Stimulated activated CD8-positive, alpha-beta memory T cell treated with anti-CD3 and anti-CD28 coated beads, Interleukin-7, amount 100 ng/mL, for 1 hour (primary cell): ENCODE measurements at places on chromosomes 13 and 19.

DNA sequence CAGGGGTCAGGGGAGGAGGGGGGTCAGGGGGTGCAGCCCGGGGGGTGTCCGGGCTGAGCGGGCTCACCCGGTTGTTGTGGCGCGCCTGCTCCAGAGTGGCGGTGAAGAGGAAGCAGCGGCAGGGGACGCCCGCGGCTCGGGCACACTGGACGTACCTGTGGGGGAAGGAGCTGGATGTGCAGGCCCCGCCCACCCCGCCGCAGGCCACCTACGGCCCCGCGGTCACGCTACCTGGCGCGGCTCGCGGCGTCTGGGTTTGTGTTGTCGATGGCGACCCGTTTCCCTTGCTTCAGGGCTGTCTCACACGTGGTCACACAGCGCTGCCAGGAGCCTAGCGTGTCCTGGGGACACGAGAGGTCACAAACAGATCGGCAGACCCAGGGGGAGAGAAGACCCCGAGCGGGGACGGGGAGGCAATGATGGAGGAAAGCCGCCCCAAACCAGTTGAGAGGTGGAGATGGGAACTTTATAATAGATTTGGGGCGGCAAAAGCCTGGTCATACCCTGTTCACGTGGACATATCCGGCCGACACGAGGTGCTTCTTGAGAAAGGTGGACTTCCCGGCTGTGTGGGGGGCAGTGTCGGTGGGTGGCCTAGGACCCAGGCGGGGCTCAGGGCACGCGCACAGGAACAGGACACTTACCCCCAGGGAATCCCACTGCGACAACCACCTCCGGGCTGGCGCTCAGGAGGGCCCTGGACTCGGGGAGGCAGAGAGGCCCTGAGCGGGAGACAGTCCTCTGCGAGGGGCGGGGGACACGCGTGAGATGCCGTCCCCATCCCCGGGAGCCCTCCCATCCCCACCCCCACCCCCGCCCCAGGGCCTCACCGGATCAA, 5.6 kb downstream of the PNKP start:
- DNase-seq, result no peak

GRCh38 chr19:15595069-15595468, 19.9 kb upstream of the CYP4F8 start:
- DNase-seq, result no peak

DNA sequence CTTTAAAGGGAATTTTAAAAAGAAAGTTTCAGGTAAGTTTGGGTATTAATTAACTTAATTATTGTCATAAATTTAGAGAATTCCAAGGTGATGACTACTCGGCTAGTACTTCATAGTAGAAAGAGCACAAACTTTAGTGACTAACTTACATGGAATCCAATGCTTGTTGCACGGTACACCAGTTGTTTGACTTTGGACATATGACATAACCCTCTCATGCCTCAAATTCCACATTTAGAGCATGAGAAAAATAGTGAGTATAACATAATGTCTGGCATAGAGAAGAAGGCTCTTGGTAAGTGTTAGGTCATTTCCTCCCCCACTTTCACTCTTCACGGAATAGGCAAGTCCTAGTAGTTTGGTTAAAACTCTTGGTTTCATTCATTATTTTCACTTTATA, 1249.4 kb upstream of the SLC10A2 start:
- no peak for DNase-seq

DNA sequence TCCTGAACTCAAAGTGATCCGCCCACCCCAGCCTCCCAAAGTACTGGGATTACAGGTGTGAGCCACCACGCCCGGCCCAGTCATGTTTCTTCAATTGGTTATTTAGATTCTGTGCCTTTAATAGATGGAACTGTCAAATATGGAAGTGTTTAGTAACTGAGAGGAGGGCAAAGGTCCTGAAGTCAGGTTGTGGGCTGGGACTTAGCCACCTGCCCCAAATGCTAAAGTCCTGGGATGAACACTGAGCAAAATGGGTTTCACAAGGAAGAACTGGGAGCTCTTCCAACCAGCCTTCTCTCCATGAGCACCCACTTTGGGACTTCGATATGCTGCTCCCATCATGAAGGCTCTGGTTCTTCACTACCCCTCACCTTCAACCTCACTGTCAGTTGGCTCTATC, 21.7 kb downstream of the AKAP8 start:
- DNase-seq, result no peak

DNA sequence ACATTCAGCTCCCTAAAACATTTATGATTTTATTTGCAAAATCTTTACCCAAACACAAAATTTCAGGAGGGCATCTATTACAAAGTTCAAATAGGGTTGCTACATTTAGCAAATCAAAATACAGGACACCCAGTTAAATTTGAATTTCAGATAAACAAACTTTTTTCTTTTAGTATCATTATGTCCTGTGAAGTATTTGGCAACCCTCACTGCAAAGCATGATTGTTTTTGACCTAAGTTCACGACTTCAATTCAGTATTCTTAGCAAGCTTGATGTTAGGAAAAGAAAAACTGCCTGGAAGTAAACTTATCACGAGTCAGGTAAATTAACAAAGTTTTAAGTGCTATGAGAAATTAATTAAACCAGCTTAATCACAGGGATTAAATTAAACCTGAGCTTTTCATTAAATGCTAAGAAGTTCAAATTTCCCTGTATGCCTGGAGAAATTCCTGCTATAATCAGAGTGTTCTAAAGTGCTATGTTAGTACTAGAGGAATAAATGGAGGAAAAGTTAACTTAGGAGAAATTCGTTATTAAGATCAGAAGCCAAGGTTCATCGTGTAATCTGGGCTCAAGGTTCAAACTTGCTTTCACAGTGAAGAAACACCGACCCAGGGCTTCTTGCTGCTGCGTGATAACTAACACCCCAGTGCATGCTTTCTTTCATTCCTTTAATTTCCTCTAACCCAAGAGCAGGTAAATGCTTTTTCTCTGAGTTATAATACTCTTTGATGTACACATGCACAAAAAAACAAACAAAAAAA, 298.1 kb downstream of the FOXO1 start:
- DNase-seq, result no peak
